ENCODE measurements at places on chromosomes 11 and 22.

- DNase-seq, result peak; percentile 20
These were observed 687.8 kb downstream of the KCNA4 start for GRCh38 chr11:29328961-29329441.

DNA sequence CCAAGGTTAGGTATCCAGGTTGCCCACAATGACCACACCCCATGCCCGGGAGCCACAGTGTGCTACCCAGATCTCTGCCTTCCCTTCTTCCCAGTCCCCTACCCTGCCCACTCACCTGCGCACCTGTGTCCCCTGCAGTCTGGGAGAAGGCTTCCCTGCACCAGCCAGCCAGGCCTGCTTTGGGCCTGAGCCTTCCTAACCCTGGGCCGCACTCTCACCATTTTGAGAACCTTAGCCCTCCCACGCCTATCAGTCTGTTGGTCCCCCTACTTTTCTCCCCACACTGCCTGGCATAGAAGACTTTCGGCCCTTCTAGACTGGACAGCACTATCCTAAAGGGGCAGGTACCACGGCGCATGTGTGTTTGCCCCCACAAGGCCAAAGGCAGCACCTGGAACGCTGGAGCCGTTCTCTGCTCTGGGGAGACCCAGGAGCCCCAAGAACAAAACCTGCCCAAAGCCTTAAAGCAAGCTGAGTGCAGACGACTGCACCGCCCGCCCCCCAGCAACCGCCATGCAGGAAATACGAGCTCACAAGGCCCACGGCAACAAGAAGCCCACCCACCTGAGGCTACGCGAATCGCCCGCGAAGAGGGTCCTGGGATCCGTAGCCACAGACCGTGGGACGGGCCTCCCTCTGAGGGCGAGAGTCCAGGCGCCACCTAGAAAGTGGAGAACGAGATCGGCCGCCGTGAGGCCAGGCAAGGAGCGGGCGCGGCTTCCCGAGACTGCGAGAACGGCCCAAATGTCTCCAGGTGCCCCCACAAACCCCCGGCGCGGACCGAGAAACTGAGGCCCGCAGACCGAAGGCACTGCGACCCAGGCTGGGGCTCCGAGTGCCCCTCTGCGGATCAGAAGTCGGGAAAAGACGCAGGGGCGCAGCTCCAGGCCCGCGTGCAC is 546 bp downstream of the GNB1L start:
- DNase-seq, result no peak

DNA sequence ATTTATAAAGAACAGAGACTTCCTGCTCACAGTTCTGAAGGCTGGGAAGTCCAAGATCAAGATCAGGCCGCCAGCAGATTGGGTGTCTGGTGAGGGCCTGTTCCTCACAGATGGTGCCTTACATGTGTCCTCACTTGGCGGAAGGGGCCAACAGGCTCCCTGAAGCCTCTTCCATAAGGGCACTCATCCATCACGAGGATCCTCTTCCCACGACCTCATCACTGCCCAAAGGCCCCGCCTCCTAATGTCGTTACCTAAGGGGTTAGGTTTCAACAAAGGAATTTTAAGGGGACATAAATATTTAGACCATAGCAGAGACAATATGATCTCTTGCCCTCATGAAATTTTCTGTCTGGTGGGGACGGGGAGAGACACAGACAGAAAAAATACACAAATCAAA is 18.6 kb downstream of the TP53AIP1 start:
- no peak for DNase-seq

- no peak for DNase-seq
These were observed 8.0 kb upstream of the CAVIN3 start for GRCh38 chr11:6328321-6328720.

GRCh38 chr11:58845386-58845785 is 882 bp upstream of the GLYATL2 start:
- DNase-seq, result no peak

- DNase-seq, result no peak
These were observed 18.9 kb upstream of the HEPHL1 start for GRCh38 chr11:94002226-94002625.
